ENCODE measurements at places on chromosomes 7 and 10.
A peak's percentile ranks its signal among the peaks of the same experiment; 100 is the strongest.

- no peak for DNase-seq
These were observed 30.1 kb downstream of the CTBP2 start for GRCh38 chr10:125130260-125130659.

- DNase-seq, result peak; percentile 73
These were observed 23.6 kb downstream of the ST8SIA6 start for GRCh38 chr10:17430647-17431355.

GRCh38 chr10:32995751-32996150, 37.7 kb upstream of the ITGB1 start:
- DNase-seq, result no peak

DNA sequence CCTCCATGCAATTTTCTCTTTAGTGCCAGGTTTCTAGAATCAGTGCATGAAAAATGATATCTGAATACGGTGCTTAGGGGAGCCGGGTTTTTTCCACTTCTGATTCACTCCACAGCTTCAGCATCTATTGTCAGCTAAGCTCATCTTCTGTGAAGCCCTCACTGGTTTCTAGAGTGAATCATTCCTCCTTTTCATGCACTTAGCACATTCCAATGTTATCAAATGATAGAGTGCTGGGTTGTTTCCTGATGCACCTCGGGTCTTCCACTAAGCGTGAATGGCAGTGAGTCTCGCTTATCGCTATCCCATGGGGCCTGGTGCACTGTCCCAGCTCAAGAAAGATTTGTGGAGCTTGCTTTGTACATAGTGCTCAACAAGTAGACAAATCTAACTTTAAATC, 170.9 kb upstream of the RHEB start:
- DNase-seq, result no peak

- DNase-seq, result no peak
These were observed 87.5 kb downstream of the SEPTIN14 start for GRCh38 chr7:55775051-55775420.

GRCh38 chr7:24913801-24914464, 66.0 kb downstream of the OSBPL3 start:
- DNase-seq, result no peak

DNA sequence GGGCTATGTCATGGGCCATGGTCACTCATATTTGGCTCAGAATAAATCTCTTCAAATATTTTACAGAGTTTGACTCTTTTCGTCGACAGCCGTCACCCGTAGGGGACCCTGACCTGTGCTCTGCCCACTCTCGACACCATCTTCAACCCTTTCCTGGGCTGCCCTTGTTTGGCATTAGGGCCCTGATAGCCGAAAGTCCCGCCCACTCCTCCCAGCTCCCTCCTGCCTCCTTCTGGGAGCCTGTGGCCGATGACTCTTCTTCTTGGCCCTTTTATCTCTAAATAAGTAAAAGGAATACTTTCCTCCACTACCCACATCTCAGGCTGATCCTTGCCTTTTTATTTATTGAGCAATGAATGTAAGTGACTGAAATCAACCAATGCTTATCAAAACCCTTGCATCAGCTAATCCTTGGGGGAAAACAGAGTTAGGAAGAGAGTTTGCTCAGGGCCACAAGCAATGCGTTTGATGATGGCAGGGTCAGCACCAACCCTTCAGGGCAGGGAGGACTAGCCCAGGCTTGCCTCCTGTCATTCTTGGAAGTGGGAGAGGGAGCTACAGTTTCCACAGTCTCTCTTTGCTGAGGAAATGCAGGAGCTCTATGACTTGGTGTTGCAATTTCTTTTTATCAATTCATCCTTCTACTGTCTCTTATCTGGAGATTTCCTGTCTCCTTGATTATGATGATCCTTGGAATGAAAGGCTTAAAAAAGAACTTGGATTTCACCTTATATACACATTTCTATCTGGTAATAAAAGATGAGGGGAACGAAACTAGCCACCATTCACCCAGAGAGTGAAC, 218.2 kb upstream of the PODXL start:
- DNase-seq, result no peak

DNA sequence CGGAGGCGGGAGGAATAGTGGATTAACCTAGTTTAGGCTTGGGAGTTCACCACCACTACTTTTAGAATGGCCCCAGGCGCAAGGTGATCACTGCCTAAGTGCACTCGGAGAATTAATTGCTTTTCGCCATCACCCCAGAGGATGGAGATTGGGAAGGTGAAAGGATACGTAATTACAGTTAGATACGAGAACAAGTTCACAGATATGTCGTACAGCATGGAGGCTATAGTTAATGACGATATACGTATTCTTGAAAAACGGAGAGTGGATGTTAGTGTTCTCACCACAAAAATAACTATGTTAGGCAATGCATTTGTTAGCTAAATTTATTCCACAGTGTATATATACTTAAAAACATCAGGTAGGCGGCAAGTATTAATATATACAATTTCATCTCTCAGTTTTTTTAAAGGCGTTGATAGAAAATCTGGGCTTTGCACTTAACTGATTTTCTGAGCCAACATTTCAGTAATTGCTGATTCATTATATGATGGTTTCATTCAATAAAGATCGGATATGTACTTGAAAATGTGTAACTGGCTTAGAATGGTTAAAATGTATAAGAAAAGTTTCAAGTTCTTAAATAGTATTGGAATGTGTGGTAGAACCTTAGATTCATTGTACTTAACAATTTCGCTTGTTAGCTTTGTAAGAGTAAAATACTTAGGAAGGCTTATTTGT, 683 bp downstream of the CDC123 start:
- DNase-seq, result no peak

DNA sequence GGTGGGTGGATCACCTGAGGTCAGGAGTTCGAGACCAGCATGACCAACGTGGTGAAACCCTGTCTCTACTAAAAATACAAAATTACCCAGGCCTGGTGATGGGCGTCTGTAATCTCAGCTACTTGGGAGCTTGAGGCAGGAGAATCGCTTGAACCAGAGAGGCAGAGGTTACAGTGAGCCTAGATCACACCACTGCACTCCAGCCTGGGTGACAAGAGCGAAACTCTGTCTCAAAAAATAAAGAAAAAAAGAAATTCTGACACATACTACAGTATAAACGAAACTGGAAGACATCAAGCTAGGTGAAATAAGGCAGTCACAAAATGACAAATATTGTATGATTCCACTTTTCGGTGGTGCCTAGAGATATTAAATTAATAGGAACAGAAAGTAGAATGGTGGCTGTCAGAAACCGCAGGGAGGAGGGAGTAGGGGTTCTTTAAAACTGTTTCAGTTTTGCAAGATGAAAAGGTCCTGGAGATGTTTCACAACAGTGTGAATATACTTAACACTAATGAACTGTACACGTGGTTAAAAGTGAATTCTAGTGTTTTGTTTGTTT, 23.2 kb downstream of the PILRA start:
- no peak for DNase-seq

DNA sequence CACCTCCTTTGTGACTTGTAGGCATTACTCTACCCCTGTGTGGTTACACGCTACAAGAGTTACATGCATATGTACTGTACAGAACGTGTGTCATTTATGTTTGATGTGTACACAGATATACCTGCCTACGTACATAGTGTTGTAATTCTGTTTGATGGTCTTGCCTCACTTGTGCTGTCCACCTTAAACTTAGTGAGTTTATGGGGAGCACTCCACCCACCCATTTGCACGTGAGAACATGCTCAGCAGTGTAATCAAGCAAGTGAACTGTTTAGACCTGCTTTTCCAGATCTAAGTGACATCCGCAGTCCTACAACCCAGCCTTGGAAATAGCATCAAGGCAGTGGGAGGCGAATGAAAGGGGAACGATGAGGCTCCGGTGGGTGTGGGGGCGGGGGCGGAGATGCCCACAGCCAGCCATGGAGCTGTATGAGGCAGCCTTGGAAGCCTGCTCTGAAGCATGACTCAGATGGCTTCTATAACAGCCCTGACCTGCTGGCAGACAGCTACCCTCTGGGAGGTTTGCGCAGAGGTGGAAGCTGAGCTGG, 52.1 kb downstream of the SUFU start:
- DNase-seq, result no peak

DNA sequence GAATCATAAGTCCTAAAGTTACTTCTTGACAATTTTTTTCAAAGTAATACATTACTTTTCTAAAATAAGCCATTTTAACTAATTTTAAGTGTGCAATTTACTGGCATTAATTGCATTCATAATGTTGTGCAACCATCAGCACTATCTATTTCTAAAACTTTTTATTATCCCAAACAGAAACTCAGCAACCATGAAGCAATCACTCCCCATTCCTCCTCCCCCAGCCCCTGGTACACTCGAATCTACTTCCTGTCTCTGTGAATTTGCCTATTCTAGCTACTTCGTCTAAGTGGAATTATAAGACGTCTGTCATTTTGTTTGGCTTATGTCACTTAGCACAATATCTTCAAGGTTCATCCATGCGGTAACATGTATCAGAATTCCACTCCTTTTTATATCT, 84.9 kb downstream of the MKX start:
- DNase-seq, result no peak

DNA sequence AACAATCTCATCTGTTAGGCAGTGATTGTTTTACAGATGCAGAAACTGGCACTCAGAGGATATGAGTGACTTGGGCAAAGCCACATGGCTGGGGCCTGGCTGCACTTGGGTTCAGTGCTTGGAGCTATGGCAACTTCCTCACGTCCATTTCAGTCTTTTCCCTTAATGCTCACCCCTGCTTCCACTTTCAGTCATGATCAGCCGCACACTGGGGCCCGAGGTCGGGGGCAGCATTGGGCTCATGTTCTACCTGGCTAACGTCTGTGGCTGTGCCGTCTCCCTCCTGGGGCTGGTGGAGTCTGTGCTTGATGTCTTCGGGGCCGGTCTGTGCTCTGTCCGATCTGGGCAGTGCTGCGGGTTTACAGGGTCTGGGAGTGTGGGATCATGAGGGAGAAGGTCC, 3.0 kb downstream of the SLC12A9 start:
- no peak for DNase-seq

- no peak for DNase-seq
These were observed 526.9 kb upstream of the VSTM2A start for GRCh38 chr7:54015251-54015650.

GRCh38 chr7:112881-113280, 79.5 kb upstream of the FAM20C start:
- no peak for DNase-seq

- no peak for DNase-seq
These were observed 13.3 kb downstream of the COPG2 start for GRCh38 chr7:130655286-130655685.

GRCh38 chr7:21253740-21254687, 173.9 kb upstream of the SP4 start:
- DNase-seq, result peak; percentile 76

GRCh38 chr7:129370812-129371211, 63.4 kb upstream of the STRIP2 start:
- DNase-seq, result no peak

DNA sequence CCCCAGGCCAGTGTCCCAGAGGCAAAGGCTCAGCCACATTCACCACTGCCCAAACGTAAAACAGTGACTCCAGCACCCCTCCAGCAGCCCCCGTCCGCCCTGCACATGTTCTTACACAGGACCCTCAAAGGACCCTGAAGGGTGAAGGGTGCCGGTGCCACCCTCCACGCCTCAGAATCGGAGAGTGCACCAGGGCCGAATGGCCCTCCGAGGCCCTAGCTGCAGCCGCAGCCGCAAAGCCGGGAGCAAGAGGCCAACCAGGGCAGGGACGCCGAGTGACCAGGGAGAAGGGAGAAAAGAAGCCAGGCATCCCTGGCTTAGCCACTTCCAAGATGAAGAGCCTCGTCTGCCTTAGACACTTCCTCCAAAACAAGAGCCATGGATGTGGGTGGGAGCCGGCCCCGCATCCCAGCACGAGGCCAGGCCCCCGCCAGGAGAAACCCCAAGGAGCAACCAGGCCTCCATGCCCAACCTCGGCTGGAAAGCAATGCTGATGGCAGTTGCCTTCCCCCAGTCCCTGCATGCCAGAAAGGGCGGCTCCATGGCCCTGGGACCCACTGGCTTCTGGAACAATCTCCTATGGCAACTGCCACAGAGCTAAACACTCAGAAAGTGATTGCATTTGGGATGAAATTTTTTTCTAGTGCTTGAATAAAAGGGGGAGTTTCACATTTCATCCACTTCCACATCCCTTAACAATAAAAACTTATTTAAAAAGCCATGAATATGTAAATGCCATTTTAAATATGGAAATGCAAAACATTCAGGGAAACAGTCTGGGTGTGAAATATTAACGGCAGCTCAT, 92.3 kb downstream of the MAD1L1 start:
- DNase-seq, result no peak

DNA sequence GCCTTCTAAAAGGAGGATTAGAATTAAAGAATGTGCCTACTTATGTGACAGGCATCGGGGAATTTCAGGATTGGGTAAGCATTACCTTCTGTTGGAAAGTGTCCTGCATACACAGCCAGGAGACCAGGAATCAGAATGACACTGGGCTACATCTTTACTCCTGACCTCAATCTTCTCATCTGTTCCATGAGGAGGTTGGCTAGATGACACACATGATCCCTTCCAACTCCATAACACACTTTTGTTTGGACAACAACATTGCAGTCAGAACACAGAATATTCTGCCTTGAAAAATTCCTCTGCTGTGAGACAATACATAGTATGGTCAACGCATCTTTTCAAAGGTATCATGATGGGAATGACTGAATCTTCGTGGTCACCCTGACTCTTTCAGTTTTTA, 1281.2 kb upstream of the SORCS1 start:
- no peak for DNase-seq

- no peak for DNase-seq
These were observed 221.3 kb upstream of the DGKB start for GRCh38 chr7:15123901-15124300.

GRCh38 chr7:34177476-34177875, 272.1 kb downstream of the BMPER start:
- DNase-seq, result no peak

- no peak for DNase-seq
These were observed 34.6 kb upstream of the VIPR2 start for GRCh38 chr7:159179241-159179640.

DNA sequence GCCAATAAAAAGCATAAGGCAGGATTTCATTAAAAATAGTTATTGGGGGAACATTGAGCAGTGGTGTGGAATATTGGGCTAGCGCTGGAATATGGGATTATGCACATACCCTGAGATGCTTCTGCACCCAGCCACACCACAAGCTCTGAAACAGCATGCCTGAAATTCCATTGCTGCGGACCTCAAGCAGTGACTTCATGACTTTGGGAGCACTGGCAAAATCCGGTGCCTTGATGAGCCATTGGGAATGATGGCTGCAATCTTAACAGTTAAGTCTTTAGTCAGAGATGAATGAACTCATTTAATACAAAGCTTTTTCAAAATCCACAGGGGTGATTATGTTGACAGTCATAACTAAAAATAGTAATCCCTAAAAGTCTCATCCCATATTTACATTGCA, 274.7 kb upstream of the MTPN start:
- peak; percentile 37 for DNase-seq

- no peak for DNase-seq
These were observed 696.8 kb upstream of the MBL2 start for GRCh38 chr10:53469383-53469782.

DNA sequence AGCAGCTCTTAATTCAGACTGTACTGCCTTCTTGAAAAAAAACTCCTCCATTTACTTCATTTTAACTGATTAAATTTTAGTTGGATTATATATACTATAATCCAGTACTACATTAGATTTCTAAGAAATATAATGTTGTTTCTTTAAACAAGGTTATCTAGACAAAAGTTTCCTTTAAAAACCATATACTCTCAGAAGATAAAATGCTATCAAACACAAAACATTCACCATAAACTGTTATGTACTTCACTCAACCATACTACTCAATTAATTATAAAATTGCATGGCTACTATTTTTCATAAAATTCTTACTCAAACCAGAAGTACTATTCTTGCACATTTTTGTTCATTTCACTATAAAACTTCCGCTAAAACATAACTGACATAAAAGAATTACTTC, 12.7 kb downstream of the GPR22 start:
- no peak for DNase-seq

Data from D341Med (cell line).